ENCODE measurements at places on chromosomes 11 and 22.

- DNase-seq: no peak
These were observed 18.7 kb upstream of the NAT10 start for GRCh38 chr11:34086554-34087283.

DNA sequence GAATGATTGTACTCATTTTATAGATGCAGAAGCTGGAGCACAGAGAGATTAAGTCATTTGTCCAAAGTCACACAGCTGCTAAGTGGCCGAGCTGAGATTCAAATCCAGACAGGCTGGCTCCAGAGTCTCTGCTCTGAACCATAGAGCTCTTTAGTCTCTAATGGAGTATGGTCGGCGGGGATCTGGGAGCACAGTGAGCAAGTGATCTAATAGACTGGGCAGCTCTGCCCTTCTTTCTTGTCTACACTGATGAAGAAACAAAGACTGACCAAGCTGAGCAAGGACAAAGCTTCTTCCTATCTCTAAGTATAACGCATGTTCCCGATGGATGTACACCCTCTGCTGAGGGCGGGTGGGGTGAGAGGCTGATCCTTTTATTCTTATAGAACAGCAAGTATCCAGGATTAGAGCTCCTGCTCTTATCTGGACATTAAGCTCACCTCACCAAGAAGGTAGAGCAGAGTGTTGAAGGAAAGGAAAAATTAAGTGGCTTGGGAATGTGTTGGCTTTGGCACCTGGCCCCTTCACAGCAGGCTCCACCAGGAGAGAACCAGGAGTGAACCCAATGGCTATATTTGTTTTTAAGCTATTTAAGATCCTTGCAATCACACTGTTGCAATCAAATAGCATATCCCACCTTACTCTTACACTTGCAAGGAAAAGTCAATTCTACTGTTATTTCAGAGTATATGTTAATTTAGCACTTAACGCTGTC, 68.7 kb downstream of the ETS1 start:
- no peak for DNase-seq

GRCh38 chr11:82869657-82870056, 30.6 kb downstream of the PRCP start:
- DNase-seq: no peak

GRCh38 chr11:70070706-70071105, 7.4 kb upstream of the ANO1 start:
- no peak for DNase-seq

- no peak for DNase-seq
These were observed 83.6 kb downstream of the FDX1 start for GRCh38 chr11:110513259-110513801.
